Esophagus muscularis mucosa (tissue), 4 donors: ENCODE measurements at places on chromosomes 6 and 20. TPM values are rescaled to one million over a fixed set of nuclear protein-coding genes. Genes with fewer than 3 reads are reported as not detected.
A peak's percentile ranks its signal among the peaks of the same experiment; 100 is the strongest.

DNA sequence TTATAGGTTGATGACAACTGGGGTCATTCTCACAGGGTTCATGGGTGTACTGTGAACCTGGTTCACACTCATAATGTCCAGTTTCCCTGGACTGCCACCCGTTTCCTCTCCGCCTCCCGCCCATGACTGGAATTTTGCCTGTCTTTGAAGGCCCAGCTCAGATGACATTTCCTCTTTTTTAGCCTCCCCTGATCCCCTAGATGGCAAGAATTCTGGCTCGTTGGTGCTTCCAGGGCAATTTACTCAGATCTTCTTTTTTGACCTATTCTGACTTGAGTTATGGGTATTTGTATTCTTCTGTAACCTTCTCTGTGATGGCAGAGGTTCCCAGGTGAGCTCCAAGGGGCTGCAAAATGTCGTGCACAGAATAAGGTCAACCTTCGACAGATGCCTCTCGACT, 5.7 kb upstream of the CITED2 start:
- DNase-seq: peak; percentile 77

DNA sequence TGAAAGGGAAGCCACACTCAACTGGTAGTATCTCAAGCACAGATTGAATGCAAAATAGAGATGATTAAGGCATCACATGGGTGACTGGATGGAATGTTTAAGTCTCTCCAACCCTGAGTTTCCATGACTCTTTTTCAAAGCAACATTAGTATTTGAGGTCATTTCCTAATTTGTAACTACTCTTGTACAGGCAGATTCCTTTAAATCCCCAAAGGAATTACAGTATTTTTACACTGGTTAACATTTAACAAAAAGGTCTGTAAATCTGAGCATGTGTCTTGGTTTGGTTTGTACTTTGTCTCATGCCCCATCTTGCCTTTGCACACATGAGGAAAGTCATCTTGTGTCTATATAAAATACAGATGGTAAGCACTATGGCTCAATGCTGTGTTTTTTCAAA, 15.1 kb downstream of the RMND1 start:
- no peak for DNase-seq

DNA sequence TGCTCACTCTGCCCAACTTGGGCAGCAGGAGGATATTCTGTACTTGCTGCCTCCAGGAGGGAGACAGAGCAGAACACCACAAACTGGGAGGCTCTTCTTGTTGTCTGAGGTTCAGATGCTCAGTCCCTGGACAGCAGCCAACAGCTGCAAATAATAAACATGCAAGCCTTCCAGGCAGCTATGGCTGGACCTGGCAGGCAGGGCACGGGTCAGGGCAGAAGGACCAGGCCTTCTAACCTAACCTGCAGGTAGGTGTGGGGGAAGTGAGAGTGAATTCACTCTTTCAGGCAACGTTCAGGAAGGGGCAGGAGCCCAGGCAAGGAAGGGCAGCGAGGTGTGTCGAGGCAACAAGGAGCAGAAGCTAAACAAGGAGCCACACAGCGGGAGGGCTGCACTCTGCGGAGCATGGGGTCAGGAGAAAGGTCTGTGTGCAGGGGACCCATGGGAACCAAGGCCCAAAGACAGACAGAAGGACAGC, 31.5 kb downstream of the NINL start:
- no peak for DNase-seq

DNA sequence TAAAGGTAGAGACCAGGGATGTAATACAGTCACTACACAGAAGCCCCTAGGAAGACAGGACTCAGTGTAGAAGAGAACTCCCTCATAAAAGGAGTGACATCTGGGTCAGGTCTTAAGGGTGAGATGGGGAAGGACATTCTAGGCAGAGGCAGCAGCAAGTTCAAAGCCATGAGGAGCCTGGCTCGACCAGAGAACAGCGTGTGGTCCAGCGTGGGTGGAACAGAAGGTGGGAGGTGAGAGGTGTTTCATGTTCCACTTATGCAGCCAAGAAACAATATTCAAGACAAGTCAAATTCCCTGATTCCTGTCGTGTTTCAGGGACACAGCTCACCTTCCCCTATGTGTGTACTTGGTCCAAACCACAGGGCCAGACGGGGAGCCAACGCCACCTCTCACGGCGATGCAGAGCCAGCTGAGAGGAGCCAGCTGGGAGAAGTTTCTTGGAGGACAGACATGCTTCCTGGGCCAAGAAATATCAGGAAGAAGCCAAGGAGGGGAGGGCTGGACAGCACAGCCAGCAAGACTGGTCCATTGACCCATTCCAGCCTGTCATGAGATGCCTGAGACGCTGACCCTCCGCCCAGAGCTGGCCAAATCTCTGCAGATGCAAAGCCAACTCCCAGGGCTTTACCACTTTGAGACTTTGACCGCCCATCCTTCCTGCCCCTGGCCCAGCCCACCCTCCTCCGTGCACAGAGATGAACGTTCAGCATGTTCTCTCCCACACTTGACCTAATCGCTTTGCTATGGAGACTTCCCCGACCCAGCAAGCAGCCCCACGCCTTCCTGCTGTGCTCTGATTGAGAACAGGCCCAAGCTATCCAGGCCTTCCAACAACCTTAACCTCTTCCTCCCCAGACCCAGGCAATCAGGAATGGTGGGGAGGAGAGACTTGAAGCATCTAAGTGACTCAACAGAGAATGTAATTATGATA, 113.8 kb downstream of the PRND start:
- DNase-seq: no peak

- peak; percentile 83 for DNase-seq
Observed at GRCh38 chr6:159557031-159557430, 136.0 kb downstream of the SOD2 start.

- DNase-seq: no peak
Observed at GRCh38 chr6:55675941-55676340, 96.9 kb upstream of the HMGCLL1 start.

DNA sequence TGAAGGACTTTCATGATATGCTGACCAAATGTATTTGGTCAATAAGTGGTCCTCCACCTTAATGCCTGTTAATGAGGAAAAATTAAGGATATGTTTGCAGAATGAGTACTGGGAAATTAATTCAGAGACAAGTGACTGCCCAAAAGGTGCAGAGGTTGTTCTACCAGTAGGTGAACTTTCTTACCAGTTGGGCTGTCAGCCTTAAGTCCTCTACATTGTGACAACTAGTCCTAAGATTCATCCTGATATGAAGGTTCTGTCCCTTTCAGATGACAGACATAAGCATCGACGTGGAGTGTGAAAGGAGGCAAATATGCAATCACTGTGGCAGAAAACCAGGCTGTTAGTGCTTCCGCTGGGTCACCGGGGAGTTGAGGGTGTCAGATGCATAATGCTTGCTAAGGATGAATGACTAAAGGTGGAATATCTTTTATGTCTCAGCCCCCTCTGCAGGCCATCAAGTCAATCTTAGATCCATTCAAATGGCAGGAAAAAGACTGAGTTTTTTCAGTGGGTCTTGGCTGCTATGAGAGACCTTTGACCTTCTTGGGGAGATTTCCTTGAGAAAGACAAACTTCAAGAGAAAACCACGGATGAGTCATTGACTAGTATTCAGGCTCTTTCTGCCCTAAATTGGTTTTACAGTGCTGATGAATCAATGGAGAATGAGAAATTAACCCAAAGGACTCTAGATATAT, 226.0 kb downstream of the TPBG start:
- DNase-seq: no peak

DNA sequence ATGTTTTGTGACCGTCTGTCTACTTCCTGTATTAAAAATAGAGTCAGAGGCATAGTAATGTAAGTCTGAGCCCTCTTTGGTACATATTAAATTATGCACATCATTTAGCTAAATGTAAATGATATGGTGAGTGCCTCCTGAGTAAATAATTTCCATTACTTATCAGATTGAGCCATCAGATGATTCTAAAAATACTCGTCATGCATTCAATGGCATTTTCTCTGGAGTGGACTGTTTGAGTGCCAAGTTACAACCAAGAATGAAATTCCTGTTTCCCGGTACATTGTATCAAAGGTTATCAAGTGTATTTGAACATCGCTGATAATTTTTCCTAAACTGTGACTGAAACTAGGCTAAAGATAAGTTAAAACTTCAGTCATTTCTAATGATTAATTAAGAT, 81.0 kb downstream of the AKAP7 start:
- no peak for DNase-seq

DNA sequence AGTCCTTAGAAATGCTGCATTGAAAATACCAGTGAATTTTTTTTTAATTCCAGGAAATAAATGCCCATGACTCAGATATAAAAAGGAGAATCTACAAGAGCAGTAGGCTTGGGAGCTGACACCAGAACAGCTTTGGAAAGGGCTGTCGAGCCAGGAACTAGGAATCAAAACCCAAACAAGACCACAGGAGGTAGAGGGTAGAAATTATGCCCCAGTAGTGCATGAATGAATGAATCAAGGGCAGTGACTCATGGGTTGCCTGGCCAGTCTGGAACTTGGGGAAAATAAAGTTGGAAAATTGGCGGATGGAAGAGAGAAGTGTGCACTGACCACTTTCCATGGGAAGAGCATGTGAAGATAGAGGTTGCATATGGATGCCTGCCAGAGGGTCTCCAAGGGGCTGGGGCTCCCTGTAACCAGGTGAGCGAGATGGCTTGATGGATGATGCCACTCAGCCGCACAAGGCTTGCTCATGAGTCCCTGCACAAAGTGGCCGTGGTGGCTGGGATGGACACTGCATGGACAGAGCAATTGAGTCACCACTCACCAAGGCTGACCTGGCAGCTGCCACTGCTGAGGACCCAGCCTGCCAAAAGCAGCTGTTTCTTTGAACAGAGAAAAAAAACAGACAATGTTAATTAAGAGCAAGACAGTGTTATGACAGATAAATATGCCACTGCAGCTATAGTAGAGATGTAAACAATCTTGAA, 15.2 kb upstream of the MCCD1 start:
- peak; percentile 62 for DNase-seq

DNA sequence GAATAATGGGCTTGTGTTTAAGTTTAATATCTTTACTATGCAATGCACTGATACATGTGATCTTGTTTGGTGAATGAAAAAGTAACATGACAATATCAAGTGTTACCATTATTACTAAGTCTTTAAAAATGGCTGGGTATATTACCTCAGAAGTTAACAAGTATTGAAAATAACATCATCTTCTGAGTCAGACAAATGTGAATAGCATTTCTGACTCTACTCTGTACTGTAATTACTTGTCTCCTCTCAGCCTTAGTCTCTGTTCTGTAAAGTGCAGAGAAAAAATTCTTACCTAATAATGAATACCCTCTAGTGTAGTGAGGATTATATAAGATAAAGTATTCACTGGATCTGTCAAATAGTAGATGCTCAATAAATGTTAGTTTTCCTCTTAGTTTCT, 47.0 kb upstream of the GCLC start:
- no peak for DNase-seq

Gene SMIM26
- total RNA-seq: 165 TPM

Gene MEP1A
- total RNA-seq: not detected

Gene OPRL1
- total RNA-seq: 0.83 TPM

Gene GCNT2
- total RNA-seq: 17.7 TPM

Gene ANKEF1
- 1.0 TPM for total RNA-seq
